NAMALWA (cell line): ENCODE measurements at places on chromosomes 16 and 17.

DNA sequence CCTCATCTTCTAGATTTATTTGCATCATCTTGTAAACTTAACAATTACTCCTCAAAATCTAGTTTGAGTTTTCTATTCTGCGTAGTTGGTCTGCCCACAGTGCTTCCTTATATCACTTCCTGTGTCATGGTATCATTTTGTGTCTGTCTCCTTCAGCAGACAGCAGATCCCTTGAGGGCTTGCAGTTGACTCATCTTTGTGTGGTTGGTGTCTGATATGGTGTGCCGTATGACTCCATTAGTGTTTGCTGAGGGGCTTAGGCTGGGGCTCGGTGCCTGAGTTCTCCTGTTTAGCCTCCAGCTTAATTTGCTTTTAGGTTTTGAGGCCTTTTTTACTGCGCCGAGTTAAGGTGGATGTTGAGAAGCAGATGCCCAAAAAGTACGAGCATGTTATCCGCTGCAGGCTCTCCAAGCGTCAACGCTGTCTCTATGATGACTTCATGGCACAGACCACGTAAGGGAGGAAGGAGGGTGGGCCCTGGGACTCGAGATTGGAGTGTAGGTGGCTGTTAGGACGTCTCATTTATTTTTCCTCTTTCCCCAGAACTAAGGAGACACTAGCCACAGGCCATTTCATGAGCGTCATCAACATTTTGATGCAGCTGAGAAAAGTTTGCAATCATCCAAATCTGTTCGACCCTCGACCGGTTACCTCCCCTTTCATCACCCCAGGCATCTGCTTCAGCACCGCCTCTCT, 16.9 kb downstream of the SRCAP start:
- DNase-seq = no peak

GRCh38 chr17:2263183-2264066, 40.2 kb downstream of the SMG6 start:
- no peak for DNase-seq

GRCh38 chr17:83122834-83123233, 43.4 kb downstream of the METRNL start:
- DNase-seq = no peak

GRCh38 chr17:6472517-6472916, 28.3 kb downstream of the PIMREG start:
- DNase-seq = no peak

- no peak for DNase-seq
Measured at GRCh38 chr16:23485257-23485614, 25.1 kb downstream of the GGA2 start.

DNA sequence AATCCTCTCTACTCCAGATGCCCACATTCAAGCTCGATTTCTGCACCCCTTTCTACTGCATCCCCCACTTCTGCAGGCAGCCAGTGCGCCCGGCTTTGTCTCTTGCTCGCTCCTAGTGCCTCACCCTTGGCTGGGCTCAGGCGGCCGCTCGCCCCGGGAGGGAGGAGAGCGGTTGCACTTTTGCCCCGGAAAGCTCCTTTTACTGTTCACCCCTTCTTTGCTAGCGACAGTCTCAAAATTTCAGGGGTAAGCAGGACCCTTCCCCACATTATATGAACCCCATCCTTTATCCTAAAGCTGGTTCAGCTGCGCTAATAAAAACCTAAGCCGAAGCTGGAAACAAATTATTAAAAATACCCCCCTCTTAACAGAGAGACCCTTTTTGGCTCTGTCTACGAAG, 1.0 kb downstream of the HOXB5 start:
- no peak for DNase-seq

GRCh38 chr16:13999895-14000425, 71.2 kb upstream of the MRTFB start:
- DNase-seq = no peak

GRCh38 chr17:56821847-56822534, 11.7 kb downstream of the C17orf67 start:
- no peak for DNase-seq

GRCh38 chr16:86479419-86479818, 30.9 kb upstream of the FOXF1 start:
- DNase-seq = no peak

DNA sequence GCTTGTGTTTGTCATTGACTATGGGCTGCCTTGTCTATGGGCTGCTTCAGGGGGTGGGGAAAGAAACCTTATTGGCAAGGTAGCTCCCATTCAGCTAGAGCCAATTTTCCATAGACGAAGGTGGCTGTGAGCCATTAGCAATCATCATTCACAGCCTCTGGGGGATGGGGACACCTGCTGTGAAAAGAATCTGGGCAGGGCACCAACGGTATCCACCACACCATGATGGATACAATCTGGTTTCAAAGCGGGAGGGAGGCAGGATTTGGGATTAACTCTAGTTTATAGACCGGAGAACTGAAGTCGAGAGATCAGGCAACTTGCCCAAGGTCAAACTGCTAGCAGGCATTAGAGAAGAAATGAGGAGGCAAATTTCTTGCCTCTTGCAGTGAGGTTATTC, 182.3 kb downstream of the SHISA9 start:
- no peak for DNase-seq

GRCh38 chr16:50574745-50575136, 26.5 kb downstream of the NKD1 start:
- no peak for DNase-seq

DNA sequence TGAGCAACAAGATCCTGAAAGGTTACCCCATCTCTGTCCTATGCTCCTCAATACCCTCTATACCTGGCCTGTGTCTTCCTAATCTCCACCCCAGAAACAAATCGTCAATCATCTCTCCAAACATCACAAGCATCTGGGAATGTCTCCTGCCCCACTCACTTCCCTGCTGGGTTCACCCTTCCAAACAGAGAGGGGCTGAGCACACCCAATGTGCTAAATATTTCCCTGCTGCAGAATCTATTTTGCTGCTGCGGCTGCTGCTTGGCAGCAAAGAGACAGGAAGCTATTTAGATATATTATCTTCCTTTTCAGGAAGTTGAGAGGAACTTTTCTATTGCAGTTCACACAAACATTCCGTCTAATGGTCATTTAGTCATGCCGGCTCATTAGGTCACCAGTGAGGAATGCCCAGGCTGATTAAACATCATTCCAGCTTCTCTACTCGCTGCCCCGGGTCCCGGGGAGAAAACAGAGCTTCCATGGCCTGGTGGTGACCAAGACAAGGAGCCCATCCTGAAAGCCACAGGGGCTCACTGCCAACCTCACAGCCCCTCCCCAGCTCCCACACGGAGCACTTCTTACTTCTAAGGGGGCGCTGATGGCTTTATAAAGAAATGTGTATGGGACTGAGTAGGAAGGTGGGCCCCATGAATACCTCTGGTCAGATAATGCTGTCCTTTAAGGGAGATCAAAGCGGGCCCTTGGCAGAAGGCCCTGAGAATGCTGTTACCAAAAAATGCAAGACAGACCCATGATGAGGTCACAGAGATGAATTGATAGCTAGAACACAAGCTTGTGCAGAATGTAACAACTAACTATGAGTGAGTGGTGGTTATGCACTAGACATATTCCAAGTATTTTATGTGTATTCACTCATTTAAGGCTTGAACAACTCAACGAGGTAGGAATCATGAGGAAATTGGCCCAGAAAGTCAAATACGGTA, 218.3 kb downstream of the SOX9 start:
- DNase-seq = no peak
